ENCODE measurements at places on chromosomes 2 and 18.

DNA sequence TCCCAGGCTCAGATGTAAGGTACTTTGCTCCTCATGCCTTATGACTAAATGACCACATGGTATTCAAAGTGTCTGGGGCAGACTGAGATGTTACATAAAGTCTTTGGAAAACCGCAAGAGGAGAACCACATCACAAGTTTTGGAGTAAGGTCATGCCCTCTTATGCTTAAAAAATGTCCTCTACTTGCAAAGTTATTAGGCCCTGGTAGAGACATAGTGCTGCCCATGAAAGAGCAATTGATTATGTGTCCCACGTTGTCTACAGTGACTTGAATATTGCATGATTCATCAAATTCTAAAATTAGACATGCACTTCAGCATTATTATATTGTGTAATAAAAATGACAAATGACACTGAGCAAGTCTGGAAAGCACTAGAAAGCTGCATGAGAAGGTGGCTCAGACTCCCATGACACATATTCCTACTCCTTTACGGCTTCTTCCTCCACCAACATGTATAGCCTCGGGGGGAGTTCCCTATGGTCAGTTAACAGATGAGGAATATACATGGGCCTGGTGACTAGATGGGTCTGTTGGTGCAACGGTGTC, 602.6 kb upstream of the VRK2 start:
- DNase-seq, result no peak

DNA sequence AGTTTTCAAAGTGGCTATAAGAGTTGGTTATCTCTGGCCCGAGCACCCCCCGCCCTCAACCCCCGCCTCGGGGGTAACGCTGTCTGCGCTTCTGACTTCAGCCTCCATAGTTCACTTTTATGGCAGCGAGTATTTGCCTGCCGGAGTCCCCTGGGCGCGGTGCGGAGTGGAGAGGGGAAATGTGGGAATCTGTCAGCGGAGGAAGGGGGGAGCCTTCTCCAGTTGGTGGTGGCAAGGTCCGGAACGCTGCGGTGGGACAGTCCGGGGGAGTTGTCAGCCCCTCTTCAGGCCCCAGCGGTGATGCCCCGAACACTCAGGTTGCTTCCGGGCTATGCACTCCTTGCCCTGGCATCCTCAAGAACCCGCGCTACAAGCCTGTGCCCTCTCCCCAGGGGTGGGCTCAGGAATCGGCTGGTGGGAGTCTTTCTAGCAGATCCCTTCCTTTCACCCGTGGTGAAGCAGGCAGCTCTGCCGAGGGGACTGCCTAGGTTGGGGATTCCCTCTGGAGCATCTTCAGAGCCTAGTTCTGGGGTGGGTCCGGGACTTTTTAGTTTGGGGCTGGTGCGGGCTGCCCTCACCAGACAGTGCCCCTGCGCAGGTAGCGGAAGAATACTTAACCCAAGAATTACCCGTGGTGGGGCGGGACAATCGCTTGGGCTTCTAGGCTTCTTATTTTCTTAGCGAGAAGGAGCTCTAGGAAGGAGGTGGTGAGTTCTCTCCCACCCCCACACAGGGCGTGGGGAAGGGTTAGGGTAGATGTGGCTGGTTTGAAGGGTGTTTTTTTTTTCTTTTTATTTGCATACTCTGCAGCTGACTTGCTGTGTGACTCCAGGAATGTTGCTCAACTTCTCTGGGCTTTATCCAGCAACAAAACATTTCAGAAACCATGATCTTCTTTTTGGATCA, 1.6 kb downstream of the ATOH8 start:
- no peak for DNase-seq

- DNase-seq, result no peak
Measured at GRCh38 chr2:2879071-2879470, 498.5 kb downstream of the EIPR1 start.

DNA sequence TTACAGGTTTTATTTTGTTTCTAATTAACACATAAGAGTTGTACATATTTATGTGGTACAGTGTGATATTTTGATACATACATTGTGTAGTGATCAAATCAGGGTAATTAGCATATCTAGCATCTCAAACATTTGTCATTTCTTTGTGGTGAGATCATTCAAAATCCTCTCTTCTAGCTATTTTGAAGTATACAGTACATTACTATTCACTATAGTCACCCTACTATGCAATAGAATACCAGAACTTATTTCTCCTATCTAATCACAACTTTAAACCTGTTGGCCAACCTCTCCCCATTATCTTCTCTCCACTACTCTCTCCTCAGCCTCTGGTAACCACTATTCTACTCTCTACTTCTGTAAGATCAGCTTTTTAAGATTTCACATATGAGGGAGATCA, 325.8 kb downstream of the CYP26B1 start:
- DNase-seq, result no peak

DNA sequence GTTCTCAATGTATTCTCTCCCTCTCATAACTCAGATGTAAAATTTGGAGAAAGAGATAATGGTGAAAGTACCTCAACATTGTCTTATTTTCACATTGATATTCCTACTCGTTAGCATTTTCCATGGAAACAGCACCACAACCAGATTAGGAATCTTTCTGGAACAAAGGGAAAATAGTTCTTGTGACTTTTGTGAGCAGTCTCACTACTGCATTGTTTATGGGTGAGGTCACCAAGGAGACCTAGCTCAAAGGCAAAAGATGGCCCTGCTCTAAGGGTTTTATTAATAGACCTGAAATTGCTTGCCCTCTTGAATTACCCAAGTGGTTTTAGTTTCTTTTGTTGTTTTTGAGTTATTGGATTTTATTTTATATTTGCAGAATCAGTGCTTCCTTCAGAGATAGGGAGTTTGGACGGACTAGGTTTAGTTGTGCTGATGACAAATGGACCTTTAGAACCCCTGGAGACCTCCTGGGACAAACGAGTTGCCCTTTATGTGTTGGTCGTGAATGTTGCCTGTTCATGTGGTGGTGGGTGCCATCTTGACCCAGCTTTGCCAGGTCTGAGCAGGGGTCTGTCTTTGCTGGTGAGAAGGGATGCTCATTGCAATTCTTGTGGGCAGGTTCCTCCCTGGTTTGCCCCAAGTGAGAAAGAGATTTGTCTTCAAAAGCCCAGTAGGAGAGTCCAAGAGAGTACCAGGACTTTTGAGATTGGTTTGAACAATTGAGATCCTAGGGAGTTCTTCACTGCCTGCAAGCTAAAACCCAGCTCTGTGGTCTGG, 58.1 kb downstream of the INPP4A start:
- DNase-seq, result no peak

DNA sequence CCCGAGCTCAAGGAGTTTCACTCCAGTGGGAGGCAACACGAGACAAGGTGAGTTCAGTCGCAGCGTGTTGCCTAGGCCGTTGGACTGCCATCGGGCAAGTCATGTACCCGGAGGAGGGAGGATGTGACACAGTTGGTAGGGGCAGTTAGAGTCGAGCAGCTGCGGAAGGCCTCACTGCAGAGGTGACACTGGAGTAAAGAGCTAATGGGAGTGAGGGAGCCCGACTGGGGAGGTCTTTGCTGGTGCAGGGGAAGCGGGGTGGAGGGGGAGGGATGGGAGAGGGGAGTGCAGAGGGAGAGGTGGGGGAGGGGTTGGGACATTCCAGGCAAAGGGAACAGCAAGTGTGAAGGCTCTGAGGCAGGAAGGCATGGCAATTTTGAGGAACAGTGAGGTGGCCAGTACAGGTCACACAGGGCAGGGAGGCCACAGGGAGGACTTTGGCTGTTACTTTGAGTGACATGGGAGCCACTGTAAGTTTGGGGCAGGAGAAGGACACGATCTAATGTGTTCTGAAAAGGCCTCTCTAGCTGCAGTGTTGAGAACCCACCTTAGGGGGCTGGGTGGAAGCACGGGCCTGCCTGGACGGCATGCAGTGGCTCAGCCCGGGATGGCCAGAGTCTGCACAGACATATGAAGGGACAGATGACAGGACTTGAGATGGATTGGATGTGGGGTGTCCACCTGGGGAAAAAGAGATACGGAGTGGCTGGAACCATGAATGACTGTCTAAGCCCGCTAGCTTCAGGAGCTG, 61.1 kb downstream of the KCNF1 start:
- no peak for DNase-seq

DNA sequence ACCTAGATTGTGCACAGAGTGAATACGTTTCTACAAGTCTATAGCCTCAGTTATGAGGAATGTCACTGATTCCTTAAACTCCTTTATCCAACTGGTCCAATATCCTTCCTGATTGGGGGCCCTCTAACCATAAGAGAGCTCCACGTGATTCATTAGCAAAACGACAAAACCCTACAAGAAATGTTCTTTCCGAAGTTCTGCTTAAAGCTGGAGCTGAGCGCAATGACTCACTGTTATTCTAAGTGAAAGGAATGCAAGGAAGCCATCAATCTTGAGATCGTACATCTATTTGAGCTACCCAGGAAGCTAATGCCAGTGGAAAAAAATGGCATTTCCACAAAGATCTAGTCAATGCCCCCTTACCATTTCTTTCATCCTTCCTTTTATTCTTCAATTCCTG, 354.9 kb upstream of the CDH20 start:
- DNase-seq, result no peak

- no peak for DNase-seq
Measured at GRCh38 chr2:79259959-79260358, 100.4 kb upstream of the REG3A start.

DNA sequence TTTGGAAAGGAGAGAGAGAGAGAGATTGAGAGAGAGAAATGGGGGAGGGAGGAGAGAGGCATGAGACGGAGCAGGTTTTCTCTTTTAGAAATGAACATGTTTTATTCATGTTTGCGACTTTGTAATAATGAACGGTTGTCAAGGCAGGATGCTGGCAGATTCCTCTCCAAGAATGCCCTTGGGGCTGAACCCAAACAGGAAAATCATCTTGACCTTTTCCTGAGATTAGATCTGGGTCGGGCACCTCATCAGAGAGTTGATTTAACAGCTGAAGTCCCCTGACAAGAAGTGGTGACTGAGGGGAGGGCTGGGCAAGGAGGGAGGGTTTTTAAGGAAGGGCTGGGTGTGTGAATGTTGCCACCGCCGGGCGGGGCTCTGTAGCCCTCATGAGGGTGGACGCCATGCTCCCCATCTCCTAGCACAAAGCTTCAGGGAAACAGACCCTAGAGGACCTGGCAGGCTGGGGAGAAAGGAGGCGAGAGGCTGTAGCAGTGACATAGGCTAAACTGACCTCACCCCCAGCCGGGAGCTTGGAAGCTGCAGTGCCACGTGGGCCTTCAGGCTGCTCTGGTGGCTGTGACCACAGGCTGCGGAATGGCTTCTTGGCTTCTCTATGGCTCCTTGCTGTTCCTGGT, 60.0 kb downstream of the LIPG start:
- DNase-seq, result no peak

DNA sequence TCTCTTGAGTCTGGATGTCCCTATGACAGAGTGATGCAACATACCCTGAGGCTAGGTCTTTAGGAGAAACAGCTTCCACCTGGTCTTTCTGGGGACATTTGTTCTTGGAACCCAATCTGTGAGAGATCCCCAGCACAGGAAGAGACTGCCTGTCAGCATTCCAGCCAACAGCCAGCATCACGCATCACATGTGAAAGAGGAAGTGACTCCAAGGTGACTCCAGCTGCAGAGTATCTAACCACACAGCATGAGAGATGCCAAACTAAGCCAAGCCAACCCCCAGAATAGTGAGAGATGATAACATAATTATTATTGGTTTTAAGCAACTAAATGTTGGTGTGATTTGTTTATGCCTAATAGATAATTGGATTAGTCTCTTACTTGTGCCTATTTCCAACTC, 35.7 kb downstream of the C18orf63 start:
- no peak for DNase-seq

DNA sequence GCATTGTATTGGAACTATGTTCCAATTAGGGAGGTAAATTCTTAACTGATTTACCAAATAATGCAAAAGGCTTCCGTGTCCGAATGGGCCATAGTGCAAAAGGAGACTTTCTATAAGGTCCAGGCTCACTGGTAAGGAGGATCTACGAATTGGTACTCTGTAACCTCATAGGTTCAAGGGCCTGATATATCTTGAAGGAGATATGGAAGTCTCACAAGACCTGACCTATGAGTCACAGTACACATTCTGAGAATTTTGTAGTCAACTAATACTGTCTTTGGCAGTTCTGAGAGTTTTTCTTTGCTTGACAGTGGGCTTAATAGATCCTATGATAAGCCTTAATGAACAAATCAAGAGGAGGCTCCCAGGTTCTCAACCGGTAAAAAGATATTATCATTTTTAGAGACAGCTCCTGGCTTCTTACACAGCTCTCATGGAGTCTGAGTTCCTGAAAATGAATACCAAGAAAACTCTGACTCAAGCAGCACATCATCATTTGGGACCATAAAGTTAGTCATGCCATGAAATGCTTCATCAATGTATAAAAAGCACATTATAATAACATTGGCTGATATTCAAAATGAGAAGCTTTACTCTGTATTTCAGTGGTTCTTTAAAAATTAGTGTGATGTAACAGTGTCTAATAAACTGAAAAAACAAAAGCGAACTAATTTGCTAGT, 1275.2 kb upstream of the CRIM1 start:
- DNase-seq, result no peak

DNA sequence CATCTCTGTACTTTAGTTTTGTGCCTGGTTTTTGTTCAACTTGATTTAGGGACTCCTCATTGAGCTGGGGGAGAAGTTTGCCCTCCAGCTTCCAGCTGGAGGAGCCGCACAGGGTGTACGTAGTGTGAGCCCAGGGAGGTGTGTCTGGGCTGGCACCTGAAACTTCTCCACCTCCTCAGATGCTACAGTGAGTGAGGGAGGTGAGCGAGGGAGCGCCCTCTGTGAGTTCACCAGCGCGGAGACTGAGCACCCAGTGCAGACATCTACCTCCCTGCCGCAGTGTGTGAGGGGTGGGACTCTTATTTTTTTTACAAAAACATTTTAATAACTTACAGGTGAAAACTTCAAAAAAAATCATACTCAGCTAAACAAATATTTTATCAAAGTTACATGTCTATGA, 204.2 kb upstream of the HS6ST1 start:
- no peak for DNase-seq
